T-helper 17 cell (primary cell): ENCODE measurements at places on chromosomes 6 and 20. TPM values are rescaled to one million over a fixed set of nuclear protein-coding genes. Genes with fewer than 3 reads are reported as not detected.

- no peak within 1 kb of the TSS for H3K27ac ChIP-seq
- H3K36me3 ChIP-seq = no peaks in the 10 kb centered on the region
- H3K4me3 ChIP-seq = peak within 1 kb of the TSS; percentile 87
These were observed at the start of gene SLCO4A1 for GRCh38 chr20:62642051-62642665. SLCO4A1 (plus strand) TSS chr20:62642503; CDS start chr20:62656455, 13,952 bp downstream.

DNA sequence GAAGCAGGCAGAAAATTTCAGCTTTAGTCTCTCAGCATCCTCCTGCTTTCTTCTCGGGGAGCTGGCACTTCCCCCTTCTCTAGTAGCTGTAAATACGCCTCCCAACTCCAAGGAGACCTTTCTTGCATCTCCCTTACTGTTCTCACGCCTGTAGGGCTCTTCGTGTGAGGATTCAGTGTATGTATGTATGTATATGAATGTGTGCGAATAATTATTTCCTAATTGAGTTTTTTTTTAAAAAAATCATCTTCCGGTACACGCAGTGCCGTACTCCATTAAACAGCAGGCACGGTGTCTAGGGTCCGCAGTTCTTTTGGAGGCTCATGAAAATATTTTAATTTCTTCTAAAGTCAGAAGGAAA, 85.4 kb downstream of the HFE start:
- DNase-seq = no peak
- peaks cover 33% of the 10 kb centered on the region for H3K4me1 ChIP-seq
- H3K4me3 ChIP-seq = peak overlapping the region; percentile 98
- H3K27me3 ChIP-seq = no peaks in the 10 kb centered on the region

DNA sequence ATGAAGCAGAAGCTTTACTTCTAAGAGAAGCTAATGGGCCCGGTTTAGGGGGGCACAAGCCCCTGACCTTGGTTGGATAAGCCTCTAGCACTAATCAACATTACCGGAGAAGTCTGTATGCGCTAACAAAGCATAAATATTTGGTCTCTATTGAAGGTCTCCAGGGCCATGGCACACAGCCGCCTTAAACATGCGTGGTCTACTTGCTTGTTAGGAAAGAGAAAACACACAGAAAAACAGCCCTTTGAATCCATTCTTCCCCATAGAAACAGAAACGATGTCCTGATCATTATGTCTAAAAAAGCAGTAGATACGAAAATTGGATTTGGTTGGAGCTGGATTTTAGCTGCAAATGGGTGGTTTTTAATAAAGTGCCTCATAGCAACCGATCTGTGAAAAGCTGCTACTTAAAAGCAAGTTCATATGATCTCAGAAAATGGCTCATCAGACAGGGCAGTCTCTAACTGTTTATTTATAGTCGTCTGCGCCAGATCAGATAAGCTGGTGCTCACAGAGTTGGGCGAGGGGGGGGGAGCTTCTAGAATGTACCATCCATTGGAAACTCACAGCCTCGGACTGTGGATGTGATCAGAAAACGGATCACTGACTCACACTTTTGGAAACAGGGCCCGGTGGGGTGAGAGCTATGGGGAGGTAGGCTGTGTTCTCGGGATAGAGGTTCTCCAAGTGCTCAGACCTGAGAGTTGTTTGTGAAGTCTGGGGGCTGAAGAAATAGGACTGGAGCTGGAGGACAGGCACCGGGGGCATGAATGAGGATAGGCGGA, 35.3 kb upstream of the APCDD1L start:
- peaks cover 68% of the 10 kb centered on the region for H3K27me3 ChIP-seq
- H3K36me3 ChIP-seq = peaks cover 8% of the 10 kb centered on the region
- H3K4me1 ChIP-seq = peaks cover 3% of the 10 kb centered on the region

GRCh38 chr6:84218091-84218490, 9.4 kb downstream of the CEP162 start:
- DNase-seq = no peak
- no peaks in the 10 kb centered on the region for H3K27me3 ChIP-seq
- peaks cover 10% of the 10 kb centered on the region for H3K36me3 ChIP-seq
- no peak overlapping the region for H3K4me3 ChIP-seq
- H3K4me1 ChIP-seq = peaks cover 13% of the 10 kb centered on the region

- no peak for DNase-seq
- H3K4me3 ChIP-seq = no peak overlapping the region
- H3K36me3 ChIP-seq = no peaks in the 10 kb centered on the region
- no peak overlapping the region for H3K27ac ChIP-seq
- peaks cover 38% of the 10 kb centered on the region for H3K4me1 ChIP-seq
These were observed 5.1 kb downstream of the HLA-DMA start for GRCh38 chr6:32947552-32948465.

- no peak for DNase-seq
- H3K27me3 ChIP-seq = no peaks in the 10 kb centered on the region
- H3K36me3 ChIP-seq = peaks cover 3% of the 10 kb centered on the region
- H3K4me3 ChIP-seq = no peak overlapping the region
- H3K4me1 ChIP-seq = peaks cover 15% of the 10 kb centered on the region
These were observed 14.7 kb downstream of the PI16 start for GRCh38 chr6:36969240-36969691.

DNA sequence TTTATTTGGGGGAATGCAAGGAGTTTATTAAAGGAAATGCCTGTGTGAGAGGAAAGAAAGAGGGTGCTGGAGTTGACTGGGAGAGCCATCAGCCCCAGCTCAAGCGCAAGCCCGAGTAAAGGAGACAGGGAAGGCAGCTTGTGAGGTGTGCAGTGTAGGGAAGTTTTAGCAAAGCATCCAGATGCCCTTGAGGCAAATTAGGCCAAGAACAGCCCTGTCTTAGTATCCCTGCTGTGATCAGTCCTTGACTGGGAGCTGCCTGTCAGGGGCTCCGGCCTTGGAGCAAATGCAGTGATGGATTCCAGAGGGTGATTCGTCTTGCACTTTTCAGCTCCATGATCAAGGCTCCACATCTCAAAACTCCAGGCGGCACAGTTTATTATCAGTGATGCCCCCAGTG, 561.7 kb downstream of the KIF16B start:
- no peaks in the 10 kb centered on the region for H3K27me3 ChIP-seq
- DNase-seq = no peak
- H3K4me1 ChIP-seq = no peaks in the 10 kb centered on the region
- H3K27ac ChIP-seq = no peak overlapping the region
- no peak overlapping the region for H3K4me3 ChIP-seq
- H3K36me3 ChIP-seq = no peaks in the 10 kb centered on the region

DNA sequence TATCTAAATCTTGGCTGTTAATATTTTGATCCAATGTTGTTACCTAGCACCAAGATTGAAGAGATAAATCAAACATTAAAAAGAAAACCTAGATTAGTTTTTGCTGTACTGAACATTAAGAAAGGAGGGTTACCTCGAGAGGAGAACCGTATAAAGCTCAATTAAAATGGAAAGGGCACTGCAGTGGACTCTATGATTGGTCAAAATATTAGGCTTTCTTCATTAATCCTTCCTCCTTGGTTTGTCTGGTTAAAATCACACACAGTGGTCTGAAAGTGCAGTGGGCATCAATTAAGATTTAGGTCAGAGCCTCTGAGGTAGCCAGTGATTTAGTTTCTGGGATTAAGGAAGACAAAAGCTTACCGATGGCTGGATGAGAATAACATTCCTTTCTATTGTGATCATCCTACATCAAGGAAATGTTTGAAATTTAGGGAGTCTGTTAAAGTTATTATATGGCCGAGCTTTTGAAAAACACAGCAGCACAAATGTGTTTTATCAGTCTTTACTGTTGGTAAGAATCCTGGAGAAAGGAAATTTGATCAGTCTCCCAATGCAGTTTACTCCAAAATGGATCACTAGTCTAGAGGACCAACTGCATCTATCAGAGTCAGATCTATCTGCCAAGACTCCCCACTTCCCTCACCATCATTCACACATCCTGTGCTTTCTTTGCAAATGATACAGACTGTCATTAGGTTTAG, 134.6 kb upstream of the NEDD9 start:
- H3K4me1 ChIP-seq = peaks cover 53% of the 10 kb centered on the region
- peak overlapping the region; percentile 69 for H3K4me3 ChIP-seq
- DNase-seq = no peak
- H3K27ac ChIP-seq = peak overlapping the region; percentile 90
- no peaks in the 10 kb centered on the region for H3K27me3 ChIP-seq
- peaks cover 5% of the 10 kb centered on the region for H3K36me3 ChIP-seq

- DNase-seq = no peak
- H3K36me3 ChIP-seq = no peaks in the 10 kb centered on the region
- no peaks in the 10 kb centered on the region for H3K27me3 ChIP-seq
- H3K27ac ChIP-seq = no peak overlapping the region
- peaks cover 2% of the 10 kb centered on the region for H3K4me1 ChIP-seq
These were observed 296.9 kb downstream of the FOXC1 start for GRCh38 chr6:1906609-1907008.

- no peaks in the 10 kb centered on the region for H3K4me1 ChIP-seq
- no peaks in the 10 kb centered on the region for H3K36me3 ChIP-seq
- H3K27me3 ChIP-seq = peaks cover 12% of the 10 kb centered on the region
- H3K4me3 ChIP-seq = no peak overlapping the region
These were observed 24.2 kb downstream of the LAMA5 start for GRCh38 chr20:62342910-62343309.

DNA sequence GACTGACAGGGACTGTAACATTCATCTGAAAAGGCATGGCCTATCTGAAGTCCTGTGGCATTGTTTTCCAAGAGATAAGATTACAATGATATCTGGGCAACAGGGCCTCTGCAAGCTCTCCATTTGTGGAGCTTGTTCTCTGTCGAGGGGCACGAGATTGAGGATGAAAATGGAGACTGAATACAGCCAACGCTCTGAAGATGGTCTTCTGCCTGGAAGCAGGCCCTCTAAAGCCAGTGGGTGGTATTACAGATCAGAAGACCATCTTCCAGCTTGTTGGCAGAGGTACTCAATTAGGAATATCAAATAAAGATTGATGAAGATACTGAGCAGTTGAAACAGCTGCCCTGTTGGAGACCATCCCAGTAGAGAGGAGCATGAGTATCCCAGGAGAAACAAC, 288.2 kb downstream of the CENPW start:
- DNase-seq = no peak
- no peaks in the 10 kb centered on the region for H3K36me3 ChIP-seq
- H3K27me3 ChIP-seq = no peaks in the 10 kb centered on the region
- H3K27ac ChIP-seq = no peak overlapping the region

- no peak overlapping the region for H3K27ac ChIP-seq
- no peak for DNase-seq
- peaks cover 16% of the 10 kb centered on the region for H3K27me3 ChIP-seq
- H3K36me3 ChIP-seq = no peaks in the 10 kb centered on the region
- no peak overlapping the region for H3K4me3 ChIP-seq
These were observed 311.4 kb downstream of the CDH26 start for GRCh38 chr20:60269573-60270162.

GRCh38 chr6:45619994-45620471, 242.3 kb upstream of the SUPT3H start:
- H3K27ac ChIP-seq = peak overlapping the region; percentile 3
- peak overlapping the region; percentile 10 for H3K4me3 ChIP-seq
- DNase-seq = no peak
- H3K27me3 ChIP-seq = no peaks in the 10 kb centered on the region
- peaks cover 2% of the 10 kb centered on the region for H3K36me3 ChIP-seq

DNA sequence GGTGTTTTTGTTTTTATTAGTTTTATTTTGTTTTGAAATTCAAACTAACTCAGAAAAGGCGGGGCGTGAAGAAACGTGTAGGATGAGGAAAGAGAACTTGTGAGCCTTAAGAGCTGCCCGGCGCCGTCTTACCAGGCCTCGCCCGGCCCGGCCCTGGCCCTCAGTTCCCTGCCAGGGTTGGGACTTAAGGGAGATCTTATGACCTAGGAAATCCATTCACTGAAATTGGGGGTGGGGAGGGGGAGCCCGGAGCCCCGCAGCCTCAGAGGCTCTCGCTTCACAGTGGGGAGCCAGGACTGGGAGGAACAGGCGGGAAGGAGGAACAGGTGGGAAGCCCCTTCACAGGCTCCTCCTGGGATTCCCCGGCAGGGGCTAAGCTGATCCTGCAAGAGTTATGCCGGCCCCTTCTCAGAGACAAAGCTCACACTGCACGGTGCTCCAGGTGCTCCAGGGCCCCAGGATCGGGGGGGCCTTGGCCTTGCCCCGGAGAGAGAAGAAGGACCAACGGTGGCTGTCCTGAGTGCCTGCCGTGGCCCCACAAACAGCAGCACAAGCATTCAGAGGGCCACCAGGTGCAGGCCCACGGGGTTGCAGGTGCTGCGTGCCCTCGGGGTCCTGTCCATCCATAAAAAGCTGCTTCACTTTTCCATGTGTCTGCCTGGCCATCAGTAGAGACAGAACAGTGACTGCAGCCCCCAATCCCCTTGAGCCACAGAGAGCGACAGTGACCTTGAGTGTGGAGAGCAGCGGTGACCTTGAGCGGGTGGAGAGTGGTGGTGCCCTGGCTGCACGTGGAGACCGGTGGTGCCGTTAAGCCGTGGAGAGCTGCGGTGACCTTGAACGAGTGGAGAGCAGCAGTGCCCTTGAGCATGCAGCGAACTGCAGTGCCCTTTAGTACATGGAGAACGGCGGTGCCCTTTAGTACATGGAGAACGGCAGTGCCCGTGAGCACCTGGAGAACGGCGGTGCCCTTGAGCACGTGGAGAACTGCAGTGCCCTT, 152.7 kb downstream of the DLL1 start:
- no peaks in the 10 kb centered on the region for H3K36me3 ChIP-seq
- peak; percentile 6 for DNase-seq
- peak overlapping the region; percentile 21 for H3K27ac ChIP-seq
- H3K4me3 ChIP-seq = no peak overlapping the region
- peaks cover 9% of the 10 kb centered on the region for H3K27me3 ChIP-seq

DNA sequence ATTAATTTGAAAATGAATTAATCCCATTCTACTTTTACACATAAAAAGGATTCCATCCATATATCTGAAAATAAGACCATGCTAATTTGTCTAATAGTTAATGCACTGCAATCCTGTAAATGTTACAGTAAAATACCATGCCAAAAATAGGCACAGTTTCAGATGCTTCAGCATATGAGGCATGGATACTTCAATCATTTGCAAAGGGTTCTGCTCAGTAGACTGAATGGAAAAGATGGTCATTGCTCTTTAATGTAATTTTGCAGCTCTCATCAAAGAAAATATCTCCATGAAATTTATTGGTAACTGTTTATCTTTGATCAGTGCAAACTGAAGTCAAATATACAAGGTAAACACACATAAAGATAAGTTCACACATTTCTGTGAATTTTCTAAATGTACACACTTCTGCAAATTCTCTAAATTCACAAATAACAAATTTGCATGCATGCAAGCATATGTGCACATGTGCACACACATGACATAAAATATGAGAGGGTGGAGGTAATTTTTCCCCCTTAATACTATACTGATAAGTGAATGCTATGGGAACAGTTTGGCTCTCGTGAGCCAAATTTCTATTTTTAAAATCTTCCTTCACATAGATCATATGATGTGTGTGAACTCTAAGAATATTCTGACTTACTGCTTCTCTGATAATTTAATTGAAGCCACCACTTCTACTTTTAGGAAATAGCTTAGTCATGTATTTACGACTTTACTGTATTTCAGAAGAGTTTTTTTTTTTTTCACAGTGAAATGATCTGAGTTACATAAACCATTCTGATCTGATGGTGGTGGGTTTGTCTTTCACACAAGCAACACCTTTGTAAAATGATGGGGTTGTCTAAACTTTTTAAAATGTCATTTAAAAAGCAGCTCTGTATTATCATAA, 996.8 kb upstream of the CITED2 start:
- no peak overlapping the region for H3K4me3 ChIP-seq
- no peak overlapping the region for H3K27ac ChIP-seq
- DNase-seq = no peak
- no peaks in the 10 kb centered on the region for H3K4me1 ChIP-seq

TNXB gene
- total RNA-seq = 7.3 TPM

RBPJL gene
- total RNA-seq = not detected

C20orf202 gene
- 0.68 TPM for total RNA-seq

TFAP2A gene
- total RNA-seq = 0.40 TPM
